ENCODE measurements at places on chromosomes 13 and 19. TPM values are rescaled to one million over a fixed set of nuclear protein-coding genes. Genes with fewer than 3 reads are reported as not detected.

DNA sequence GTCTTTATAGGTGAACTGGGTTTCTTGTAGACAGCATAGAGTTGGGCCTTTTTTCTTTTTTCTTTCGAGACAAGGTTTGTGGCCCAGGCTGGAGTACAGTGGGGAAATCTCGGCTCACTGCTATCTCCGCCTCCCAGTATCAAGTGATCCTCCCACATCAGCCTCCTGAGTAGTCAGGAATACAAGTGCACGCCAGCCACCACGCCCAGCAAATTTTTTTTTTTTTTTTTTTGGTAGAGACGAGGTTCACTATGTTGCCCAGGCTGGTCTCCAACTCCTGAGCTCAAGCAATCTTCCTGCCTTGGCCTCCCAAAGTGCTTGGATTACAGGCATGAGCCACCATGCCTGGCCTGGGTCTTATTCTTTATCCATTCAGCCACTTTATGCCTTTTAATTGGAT lies 5.1 kb upstream of the CALM3 start:
- no peak for DNase-seq

DNA sequence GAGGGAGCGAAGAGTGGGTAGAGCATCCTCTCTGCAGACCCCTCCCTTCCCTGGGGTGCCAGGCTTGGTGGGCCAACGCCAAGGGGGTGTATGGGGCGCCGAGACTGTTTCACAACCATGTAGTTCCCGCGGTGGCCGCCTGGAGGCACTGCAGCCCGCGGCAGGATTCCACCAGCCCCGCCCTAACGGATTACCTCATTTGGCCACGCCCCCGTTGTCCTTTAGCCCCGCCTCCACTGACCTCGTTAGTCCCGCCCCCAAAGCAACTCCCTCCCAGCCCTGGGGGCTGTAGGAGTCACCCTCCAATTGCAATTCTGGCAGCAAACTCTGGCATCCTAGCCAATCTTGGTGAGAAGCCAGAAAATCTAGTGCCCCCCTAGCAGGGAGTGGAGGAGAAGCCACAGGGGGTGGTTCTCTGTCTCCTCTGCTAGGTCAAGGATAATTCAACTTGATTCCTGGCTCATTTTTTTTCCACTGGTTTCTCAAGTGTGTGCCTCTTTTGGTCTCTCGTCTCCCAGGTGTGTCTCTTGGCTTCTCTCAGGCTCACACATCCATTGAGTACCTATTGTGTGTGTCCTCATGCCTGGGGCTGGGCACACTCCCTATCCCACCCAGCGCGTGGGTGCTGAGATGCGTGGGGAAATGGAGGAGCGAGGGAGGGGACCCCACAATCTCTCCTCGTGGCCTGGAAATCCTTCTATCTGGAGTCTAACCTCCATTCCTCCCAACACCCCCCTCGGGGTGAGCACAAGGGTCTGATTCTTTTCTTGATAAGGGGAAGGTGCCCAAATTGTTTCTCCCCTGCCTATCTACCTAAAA lies 2.0 kb downstream of the OLFM2 start:
- no peak for DNase-seq

- no peak for DNase-seq
These were observed 29.7 kb downstream of the BTBD2 start for GRCh38 chr19:1985588-1986356.

DNA sequence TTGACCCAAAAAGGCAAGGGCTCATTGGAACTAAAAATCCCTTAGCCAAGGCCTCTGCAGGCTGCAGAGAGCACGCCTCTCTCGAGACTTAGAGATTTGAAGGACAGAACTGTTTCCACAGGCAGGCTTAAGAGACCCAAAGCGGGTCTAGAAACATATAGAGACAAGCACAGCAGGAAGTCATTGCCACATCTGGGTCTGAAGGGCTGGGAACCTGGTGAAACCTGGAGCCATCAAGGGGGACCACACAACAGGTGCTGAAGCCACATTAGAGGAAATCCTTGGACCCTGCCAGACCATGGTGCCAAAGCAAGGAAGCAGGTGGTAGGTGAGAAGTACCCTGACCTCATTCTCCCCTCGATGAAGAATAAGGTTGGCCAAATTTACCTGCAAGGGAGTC lies 33.8 kb upstream of the LRCH1 start:
- no peak for DNase-seq

- peak; percentile 41 for DNase-seq
These were observed 19.2 kb upstream of the ERCC1 start for GRCh38 chr19:45442778-45443461.

GRCh38 chr13:102170305-102170704 lies 231.5 kb downstream of the FGF14 start:
- no peak for DNase-seq

DNA sequence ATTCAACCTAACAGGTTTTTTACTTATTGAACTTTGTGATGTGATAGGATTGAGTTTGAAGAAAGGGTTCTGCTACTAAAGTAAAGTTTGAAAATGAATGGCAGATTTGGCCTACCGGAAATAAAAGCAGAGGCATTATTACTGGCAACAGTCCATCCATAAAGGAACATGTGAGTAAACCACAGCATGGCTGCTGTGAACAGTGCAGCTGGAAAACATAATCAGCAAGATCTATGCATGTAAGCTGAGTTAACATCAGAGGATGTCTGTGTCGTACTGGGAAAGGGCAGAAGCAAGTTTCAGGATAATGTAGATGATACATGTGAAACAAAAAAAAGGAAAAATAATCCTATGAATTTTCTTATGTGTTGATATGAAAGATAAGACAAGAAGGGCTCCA lies 87.6 kb downstream of the CYSLTR2 start:
- peak; percentile 86 for DNase-seq

DNA sequence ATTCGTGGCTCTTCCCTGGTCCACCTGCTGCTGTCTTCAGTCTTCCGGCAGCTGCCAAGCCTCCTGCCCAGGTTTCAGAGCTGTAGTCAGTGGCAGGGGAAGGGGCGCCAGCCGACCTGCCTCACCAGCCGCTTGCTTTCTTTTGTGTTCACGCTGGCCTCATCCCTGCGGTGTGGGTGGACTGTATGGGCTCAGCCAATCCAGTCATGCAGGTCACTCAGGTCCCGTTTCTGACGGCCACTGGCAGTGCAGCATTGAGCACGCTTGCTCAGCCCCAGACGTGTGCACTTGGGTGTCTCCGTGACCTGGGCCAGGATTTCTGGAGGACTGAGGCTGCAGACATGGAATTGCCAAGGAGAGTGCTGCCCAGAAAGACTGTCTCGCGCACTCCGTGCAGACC lies 26.0 kb downstream of the AP1M1 start:
- no peak for DNase-seq

DNA sequence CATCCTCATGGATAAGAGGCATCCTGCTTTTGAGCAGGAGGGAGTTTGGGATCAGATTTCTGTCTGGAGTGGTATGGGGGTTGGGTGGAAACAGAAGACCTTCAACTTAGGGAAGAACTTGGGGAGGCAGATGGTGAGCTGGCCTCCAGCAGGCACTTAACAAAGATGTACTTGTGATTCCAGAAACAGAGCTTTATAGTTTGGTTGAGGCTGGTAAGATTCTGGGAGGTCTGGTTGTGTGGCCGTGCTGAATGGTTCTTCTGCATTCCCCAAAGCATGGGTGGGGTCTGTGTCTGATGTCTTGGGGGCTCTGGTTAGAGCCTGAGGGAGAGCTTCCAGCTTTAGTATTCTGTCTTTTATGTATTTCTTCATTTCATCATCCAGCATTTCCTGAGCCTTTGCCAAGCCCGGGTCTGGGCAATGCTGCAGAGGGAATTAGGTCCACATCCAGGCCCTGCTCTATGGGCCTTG lies 4.8 kb downstream of the MEGF8 start:
- peak; percentile 40 for DNase-seq

GRCh38 chr19:18279516-18280246 lies 1.7 kb downstream of the JUND start:
- DNase-seq: peak; percentile 96

GRCh38 chr19:11414544-11414943 lies 4.6 kb downstream of the RGL3 start:
- DNase-seq: no peak

GRCh38 chr19:33603377-33603776 lies 18.4 kb upstream of the CHST8 start:
- no peak for DNase-seq

- no peak for DNase-seq
These were observed 80.4 kb downstream of the HSPH1 start for GRCh38 chr13:31081316-31081715.

GRCh38 chr13:49985129-49985528 lies 11.7 kb upstream of the TRIM13 start:
- DNase-seq: no peak

GRCh38 chr13:37029617-37030016 lies 29.0 kb downstream of the EXOSC8 start:
- DNase-seq: peak; percentile 4

DNA sequence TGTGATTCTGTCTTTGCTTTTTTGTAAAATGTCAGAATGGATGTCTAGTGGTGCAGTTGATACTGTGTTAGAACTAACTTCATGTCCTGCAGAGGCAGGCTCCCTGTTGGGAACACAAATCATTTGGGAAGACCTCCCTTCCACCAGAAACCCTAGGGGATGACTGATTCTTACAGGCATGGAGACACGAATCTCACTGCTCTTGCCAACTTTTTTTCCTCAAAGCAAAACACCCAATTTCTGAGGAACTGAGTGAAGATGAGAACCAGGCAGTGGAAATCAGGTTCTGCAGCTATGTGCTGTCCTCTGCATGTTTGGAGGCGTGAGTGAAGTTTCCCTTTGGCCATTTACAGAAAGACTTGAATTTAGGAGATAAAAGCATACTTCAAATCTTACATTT lies 87.5 kb upstream of the CSNK1A1L start:
- DNase-seq: no peak

GRCh38 chr13:102310691-102311418 lies 91.0 kb downstream of the FGF14 start:
- DNase-seq: no peak

- DNase-seq: no peak
These were observed 17.1 kb downstream of the CHERP start for GRCh38 chr19:16524991-16525734.

DNA sequence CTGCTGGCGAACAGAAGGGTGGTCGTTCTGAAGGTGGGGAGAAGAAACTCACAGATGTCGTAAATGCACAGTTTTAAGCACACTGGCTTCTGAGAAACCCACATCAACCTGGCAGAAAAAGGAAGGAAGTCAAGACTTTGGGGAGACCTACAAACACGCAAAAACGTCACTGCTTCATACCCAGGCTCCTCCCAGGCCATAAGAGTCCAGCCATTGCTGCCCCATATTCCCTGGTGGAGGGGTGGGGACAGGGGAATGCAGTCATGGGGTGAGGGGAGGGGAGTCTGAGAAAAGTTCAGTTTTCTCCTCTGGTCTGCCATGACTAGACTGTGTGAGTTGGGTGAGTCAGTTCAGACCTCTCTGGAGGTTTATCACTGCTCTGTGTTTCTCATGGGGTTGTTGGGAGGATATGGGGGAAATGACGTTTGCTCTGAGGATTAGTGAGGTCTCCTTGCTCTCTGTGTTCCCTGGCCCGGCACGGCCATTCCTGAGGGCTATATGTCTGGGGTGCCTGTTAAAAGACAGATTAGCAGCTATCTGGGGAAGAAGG lies 139.0 kb downstream of the FLT1 start:
- DNase-seq: peak; percentile 48

DNA sequence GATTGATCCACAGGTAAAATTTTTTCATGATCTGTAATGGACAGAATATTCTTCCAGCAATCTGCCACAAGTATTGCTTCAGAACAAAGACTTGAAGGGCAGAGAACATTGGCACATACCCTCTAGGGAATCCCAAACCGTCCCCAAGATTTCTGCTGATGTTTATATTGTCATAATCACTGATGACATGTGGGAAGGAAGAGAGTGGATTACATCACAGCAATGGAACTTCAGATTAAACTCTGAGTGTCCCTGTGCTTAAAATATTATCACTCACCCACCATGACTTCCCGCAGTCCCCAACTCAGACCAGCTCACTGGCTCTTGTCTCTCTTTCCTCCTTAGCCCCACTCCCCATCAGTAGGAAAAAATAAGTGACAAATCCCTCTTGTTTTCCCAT lies 8.5 kb upstream of the TPT1 start:
- DNase-seq: peak; percentile 36

DNA sequence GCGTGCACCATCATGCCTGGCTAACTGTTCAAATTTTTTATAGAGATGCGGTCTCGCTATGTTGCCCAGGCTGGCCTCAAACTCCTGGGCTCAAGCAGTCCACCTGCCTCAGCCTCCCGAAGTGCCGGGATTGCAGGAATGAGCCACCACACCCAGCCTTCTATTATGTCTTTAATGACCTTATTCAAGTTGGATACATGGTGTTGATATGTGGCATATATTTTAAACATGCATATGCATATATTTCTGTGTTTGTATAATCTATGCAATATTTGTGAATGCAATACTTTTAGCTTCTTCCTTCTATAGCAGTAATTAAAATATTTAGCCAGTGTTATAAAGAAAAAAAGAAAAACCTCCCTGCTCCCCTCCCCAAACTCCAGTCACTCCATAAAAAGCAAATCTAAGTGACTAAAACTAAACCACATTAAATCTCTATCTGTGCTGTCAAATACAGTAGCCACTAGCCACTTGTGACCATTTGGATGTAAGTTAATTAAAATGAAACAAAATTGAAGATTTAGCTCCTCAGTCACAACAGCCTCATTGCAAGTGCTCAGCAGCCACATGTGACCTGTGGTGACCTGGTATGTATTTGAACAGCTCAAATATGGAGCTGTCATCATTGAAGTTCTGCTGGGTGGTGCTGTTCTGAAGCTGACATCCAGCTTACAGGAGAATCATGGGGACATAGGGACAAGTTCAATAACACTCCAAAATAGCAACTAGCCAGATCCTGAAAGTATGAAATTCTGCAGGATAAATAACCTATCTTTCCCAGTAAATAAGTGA lies 27.4 kb downstream of the FCGBP start:
- no peak for DNase-seq

- no peak for DNase-seq
These were observed 8.5 kb upstream of the ABHD17A start for GRCh38 chr19:1893791-1894190.

GRCh38 chr13:29472332-29472961 lies 123.0 kb downstream of the SLC7A1 start:
- DNase-seq: peak; percentile 64

GRCh38 chr13:38883783-38884182 lies 106.8 kb downstream of the STOML3 start:
- peak; percentile 90 for DNase-seq

- DNase-seq: no peak
These were observed 9.7 kb downstream of the SIGLEC8 start for GRCh38 chr19:51448411-51449016.

GRCh38 chr13:40492511-40492910 lies 173.9 kb downstream of the FOXO1 start:
- no peak for DNase-seq

- no peak for DNase-seq
These were observed 208.9 kb downstream of the DCT start for GRCh38 chr13:94270556-94270955.

ZNF878 gene
- total RNA-seq: not detected

GIPC3 gene
- total RNA-seq: under 0.01 TPM

THSD1 gene
- total RNA-seq: 9.1 TPM

SUGT1 gene
- total RNA-seq: 45.7 TPM

TPRX1 gene
- not detected for total RNA-seq

SIGLEC11 gene
- not detected for total RNA-seq

ISOC2 gene
- total RNA-seq: 34.2 TPM

MED26 gene
- total RNA-seq: 3.3 TPM

CD70 gene
- not detected for total RNA-seq

NR1H2 gene
- total RNA-seq: 82.4 TPM
